IMR-90 (cell line): ENCODE measurements at places on chromosomes 1 and 21. TPM values are rescaled to one million over a fixed set of nuclear protein-coding genes. Genes with fewer than 3 reads are reported as not detected.
A peak's percentile ranks its signal among the peaks of the same experiment; 100 is the strongest.

DNA sequence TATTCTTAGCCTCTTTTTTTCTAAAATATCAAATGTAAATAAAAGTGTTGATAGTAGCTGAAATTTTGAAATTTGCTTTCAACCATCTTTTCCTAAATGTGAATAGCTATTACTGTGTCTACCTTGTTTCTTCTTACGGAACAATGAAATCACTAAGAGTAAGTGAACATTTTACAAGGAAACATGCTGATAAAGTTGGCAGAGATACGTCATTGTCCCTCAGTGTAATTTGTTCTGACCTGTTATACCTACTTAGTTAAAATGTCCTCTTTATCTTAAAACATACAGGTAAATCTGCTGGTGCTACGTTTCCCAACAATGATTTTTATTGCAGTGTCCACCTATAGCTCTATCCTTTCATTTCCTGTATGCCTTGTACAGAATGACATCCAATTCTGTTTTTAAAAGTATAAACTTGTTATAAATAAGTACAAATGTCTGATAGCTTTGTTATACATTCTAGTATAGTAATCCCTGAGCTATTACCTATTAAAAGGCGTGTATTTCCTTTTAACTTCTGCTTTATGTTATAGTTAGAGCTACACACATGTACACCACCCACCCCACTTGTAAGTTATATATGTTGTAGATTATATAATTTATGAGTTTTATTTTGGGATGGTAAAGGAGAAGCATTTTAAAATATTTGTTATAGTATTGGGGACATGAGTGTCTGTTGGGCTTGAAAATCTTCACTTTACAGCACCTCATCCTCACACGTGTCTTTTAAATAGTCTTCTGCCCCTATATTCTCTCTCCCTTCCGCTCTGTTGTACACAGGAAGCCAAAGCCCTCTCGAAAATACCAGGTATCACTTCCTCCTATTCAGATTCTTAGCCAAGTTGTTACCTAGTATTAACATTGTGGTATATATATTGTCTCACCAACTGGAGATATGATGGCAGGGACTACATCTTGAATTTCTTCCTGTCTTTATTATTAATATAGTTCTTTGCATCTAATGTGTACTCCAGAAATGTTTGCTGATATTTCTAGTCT, 25.2 kb downstream of the LAMC1 start:
- H3K27me3 ChIP-seq: no peaks in the 10 kb centered on the region
- H3K36me3 ChIP-seq: peaks cover 2% of the 10 kb centered on the region
- no peak overlapping the region for H3K27ac ChIP-seq

GRCh38 chr1:200184196-200184595, 156.7 kb downstream of the NR5A2 start:
- DNase-seq: peak; percentile 54
- no peaks in the 10 kb centered on the region for H3K27me3 ChIP-seq
- H3K4me3 ChIP-seq: no peak overlapping the region
- H3K36me3 ChIP-seq: no peaks in the 10 kb centered on the region
- peaks cover 16% of the 10 kb centered on the region for H3K4me1 ChIP-seq
- H3K27ac ChIP-seq: no peak overlapping the region

GRCh38 chr1:196152086-196152485, 456.2 kb downstream of the KCNT2 start:
- no peaks in the 10 kb centered on the region for H3K27me3 ChIP-seq
- no peak overlapping the region for H3K4me3 ChIP-seq
- H3K36me3 ChIP-seq: no peaks in the 10 kb centered on the region
- DNase-seq: no peak
- H3K27ac ChIP-seq: no peak overlapping the region

DNA sequence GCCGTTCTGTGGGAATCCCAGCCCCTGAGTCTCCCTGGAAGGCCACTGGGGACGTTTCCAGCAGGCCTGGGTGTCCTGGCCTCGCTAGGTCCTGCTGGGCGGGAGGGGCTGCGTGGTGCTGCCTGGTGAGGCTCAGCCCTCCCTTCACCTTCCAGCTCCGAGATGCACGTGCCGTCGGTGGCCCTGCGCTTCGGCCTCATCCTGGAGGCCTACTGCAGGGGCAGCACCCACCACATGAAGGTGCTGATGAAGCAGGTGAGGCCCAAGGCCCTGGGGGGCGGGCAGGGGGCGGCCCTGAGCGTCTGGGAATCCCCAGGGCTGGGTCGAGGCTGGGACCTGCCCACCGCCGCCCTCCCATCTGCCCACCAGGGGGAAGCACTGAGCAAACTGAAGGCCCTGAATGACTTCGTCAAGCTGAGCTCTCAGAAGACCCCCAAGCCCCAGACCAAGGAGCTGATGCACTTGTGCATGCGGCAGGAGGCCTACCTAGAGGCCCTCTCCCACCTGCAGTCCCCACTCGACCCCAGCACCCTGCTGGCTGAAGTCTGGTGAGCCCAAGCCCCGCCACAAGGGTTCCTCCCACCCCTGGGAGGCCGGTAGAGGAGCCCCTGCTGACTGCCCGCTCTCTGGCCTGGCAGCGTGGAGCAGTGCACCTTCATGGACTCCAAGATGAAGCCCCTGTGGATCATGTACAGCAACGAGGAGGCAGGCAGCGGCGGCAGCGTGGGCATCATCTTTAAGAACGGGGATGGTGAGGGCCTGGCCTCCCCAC, 70.3 kb downstream of the PIK3CD start:
- no peak for DNase-seq
- H3K4me3 ChIP-seq: no peak overlapping the region
- H3K27me3 ChIP-seq: no peaks in the 10 kb centered on the region
- H3K4me1 ChIP-seq: peaks cover 3% of the 10 kb centered on the region
- H3K36me3 ChIP-seq: peaks cover 35% of the 10 kb centered on the region

The FASLG gene
- 0.18 and 0.28 TPM in 2 replicates for total RNA-seq
